D341Med (cell line): ENCODE measurements at places on chromosomes 7 and 10.

GRCh38 chr7:35571611-35572240 lies 123.2 kb downstream of the HERPUD2 start:
- no peak for DNase-seq

DNA sequence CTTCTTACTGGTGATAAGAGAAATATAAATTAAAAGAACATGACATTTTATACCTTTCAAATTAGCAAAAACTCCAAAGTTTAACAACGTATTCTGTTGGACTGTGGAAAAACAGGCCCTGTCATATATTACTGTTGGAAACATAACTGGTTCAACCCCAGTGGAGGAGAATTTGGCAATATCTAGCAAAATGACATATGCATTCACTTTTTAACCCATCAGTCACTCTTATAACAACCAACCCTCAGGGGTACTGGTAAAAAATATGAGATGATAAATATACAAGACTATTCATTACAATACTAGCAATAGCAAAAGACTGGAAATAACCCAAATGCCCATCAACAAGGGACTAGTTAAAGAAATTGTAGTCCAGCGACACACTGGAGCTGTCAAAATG lies 22.9 kb upstream of the NEBL start:
- no peak for DNase-seq

DNA sequence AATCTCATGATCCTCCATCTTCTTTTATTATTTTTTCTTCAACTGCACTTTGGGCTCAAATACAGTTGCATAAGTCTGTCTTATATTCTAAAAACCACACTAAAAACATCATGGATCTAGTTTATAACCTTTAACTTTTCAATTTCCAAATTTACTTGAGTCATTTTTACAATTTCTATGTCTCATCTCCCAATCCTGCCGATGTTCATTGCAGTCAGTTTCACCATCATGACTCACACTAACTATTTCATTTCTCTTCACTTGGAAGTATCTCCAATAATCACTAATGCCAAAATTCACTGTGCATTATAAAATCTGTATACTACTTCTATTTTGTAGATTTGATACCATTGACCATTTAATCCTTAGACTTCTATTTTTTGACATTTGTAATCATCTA lies 806.9 kb upstream of the SORCS1 start:
- no peak for DNase-seq

- DNase-seq: no peak
These were observed 47.3 kb downstream of the LRRN3 start for GRCh38 chr7:111138193-111138569.

DNA sequence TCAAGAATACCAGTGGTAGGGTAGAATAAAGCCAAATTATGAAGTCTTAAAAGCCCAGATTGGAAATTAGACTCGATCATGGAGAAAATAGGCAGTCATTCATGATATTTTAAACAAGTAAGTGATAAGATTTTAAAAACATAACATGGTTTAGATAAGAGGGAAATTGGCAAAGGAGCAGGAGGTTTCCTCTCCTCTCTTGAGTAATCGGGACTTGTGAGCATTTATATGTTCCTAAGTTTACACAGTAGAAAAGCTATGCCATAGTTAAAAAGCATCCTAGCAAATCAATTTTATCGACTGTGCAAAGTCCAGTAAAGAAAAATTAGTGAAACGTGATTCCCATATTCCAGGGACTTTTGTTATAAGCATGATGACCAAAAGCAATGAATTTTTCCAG lies 313.2 kb downstream of the AHR start:
- DNase-seq: no peak

- DNase-seq: no peak
These were observed 492.5 kb upstream of the ZMIZ1 start for GRCh38 chr10:78576276-78576675.

DNA sequence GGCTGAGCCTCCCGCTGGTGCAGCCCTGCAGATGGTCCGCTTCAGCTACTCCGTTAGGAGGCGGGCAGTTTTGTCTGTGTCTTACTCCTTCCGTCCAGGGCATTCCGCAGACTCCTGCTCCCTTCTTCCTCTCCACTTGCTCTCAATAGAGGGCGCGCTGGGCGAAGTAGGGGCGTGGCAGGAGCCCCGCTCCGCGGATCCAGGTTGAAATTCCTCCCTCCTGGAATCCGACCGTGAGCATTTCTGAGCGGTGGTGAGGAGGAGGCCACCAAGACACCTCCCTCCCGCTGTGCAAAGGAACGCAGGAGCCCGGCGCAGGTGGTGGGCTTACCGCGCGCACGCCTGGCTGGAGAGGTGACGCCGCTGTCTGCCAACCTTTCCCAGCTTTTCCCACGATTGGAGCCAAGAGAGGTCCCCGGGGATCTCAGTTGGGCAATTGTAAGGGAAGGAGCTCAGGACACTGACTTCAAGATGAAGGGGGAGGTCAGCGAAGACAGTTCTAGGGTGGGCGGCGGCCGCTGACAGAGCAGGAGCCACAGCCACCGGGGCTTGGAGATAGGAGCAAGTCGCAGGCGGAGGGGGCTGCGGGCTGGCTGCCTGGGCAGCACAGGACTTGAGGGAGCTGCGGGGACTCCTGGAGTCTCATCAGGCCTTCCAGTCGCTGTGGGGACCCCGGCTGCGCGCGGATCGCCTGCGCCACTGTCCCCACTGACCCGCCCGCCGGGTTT lies 1011.3 kb downstream of the XPNPEP1 start:
- peak; percentile 71 for DNase-seq

DNA sequence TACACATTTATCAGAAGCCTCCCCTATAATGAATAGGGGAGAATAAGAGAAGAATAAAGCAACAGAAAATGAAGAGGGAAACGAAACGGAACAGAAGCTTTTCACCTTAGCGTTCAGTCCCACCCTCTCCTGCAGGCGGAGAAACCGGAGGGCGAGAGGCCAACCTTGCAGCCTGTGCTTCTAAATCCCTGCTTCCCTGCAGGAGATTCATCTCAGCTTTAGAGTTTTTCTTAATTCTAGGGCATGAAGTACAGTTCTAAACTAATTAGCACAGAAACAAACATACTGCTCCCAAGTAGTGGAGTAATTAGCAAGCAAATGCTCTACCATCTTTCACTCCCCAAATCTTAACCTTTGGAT lies 107.2 kb downstream of the CUBN start:
- no peak for DNase-seq

DNA sequence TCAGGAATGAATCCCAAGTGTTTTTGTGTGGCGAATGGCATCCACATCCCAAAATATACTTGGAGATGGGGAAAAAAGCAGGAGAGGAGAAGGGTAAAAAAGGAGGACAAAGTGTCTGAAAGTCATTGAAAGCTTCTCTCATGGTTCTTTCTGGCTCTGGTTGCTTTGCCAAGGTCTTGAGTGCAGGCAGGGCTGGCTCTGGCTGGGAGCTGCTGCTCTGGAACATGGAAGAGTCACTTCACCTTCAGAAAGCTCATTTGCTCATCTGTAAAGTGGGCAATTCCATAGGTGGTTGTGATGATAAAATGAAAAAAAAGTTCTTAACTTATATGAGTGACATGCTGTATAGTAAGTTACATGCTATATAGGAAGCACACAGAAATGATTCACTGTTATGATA lies 2.9 kb upstream of the PRSS2 start:
- DNase-seq: no peak

GRCh38 chr7:138934861-138935260 lies 46.3 kb downstream of the KIAA1549 start:
- no peak for DNase-seq

GRCh38 chr10:31083765-31084184 lies 52.1 kb upstream of the ZNF438 start:
- DNase-seq: peak; percentile 78

DNA sequence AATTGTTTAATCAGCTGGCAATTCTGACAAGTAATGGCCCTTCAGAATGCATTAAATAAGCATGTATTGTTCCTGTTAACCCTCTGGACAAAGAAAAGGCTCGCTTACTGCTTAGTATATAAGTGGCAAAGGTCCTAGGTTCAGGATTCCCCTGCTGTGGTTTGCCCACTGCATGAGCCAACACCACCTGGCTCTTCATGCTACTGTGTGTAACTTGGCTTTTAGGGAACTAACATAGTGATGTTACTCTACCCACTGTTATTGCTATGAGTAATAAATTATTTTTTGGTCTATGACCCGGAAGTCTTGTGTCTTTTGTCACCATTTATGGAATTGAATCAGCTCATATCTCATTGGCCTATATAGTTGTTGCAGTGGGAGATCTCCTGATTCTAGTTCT lies 791.7 kb upstream of the PHF14 start:
- no peak for DNase-seq

GRCh38 chr7:66265566-66265965 lies 60.4 kb downstream of the TPST1 start:
- peak; percentile 45 for DNase-seq

DNA sequence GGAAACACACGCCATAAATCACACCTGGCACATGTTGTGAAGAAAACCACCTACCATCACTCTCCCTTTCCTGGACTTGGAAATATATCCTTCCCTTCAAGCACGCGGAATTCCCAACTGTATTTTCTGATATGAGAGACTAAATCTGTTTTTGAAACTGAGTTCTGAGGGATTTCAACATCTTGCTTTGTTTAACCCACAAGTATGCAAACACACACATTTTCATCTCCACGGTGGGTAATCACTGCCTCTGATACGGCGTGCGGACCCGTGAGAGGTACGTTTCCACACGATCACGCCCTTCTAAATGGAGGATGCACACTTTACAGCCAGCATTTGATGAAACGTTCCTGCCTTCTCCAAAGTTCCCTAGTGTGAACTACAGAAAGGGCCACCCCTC lies 83.4 kb downstream of the ZRANB1 start:
- DNase-seq: no peak

- DNase-seq: no peak
These were observed 15.3 kb downstream of the GPRIN2 start for GRCh38 chr10:46541017-46541661.

DNA sequence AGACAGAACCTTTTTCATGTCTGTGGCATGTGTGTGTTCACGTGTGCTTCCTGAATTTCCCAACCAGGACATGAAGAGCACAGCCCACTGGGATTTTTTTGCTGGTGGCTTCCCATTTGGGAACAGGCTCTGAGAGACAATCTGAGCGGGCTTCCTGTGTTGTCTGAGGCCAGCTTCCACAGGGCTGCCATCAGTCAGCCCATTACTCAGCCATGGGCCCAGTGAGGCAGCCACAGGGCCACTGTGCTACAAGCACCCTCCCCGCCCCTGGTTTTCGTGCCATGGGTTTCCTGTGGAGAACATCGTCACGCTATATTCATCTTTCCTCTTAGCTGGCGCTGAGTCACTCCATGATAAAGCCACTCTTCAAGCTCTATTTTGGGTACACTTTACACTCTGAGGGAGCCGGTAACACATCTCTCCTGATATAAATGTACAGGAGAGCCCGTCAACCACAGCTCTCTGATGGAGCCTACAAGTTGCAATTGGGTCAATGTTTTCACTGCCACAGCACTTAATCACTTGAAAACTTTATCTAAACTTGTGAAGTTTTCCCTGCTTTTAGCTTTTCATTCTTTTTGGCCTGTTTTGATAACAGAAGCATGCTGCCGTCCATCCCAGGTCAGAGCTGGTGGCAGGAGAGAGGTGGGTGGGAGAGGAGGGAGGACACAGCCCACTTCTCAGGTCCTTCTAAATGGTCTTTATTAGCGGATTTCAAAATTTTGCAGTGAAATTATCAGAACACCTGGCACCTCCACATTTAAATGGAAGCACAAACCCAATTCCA lies 96.9 kb downstream of the HIPK2 start:
- no peak for DNase-seq

DNA sequence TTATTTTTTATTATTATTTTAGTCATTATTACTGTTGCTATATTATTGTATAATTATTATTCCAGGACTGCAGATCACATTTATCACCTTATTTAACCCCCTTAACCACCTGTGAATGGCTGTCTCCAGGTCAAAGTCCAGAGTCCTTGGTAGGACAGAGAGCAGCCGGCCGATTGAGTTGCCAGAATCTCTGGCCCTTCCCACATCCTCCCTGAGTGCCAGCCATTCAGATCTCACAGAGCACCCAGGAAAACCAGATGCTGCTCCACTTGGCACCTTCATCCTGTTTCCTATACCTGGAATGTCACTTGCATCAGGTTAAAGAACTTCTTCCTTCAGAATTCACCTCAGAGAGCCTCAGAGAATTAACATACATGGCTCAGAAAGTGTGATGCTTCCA lies 101.1 kb downstream of the ELAPOR2 start:
- no peak for DNase-seq

DNA sequence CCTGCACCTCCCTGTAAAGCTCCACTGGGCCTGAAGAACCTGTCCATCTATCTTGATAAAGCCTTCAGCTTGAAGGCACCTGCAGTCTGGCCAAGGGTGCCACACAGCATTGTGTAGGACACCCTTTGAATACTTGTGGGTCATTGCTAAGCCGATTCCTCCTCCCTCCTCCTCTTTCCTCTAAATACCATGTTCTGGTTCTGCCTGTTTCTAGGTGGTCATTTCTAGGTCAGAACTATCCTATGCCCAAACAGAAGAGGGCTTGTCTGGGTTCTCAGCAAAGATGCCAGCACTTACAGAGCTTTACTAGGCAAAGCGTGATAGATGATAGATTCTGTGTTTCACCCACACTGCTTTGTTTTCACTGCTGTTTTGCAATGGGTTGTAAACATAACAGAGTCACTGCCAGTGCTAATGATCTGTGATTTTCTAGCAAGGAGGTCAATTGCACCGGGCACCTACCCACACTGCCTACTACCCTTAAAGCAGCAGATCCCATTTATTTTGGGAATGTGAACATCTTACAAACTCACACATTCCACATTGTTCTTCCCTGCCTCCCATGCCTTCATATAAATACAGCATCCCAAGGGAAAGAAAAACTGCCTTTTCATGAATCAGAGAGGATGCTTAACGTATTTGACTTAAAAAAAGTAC lies 279.1 kb upstream of the PITRM1 start:
- no peak for DNase-seq

- DNase-seq: no peak
These were observed 38.8 kb downstream of the R3HCC1L start for GRCh38 chr10:98173260-98173659.

- peak; percentile 29 for DNase-seq
These were observed 4.7 kb upstream of the SLC18A3 start for GRCh38 chr10:49605216-49605938.

DNA sequence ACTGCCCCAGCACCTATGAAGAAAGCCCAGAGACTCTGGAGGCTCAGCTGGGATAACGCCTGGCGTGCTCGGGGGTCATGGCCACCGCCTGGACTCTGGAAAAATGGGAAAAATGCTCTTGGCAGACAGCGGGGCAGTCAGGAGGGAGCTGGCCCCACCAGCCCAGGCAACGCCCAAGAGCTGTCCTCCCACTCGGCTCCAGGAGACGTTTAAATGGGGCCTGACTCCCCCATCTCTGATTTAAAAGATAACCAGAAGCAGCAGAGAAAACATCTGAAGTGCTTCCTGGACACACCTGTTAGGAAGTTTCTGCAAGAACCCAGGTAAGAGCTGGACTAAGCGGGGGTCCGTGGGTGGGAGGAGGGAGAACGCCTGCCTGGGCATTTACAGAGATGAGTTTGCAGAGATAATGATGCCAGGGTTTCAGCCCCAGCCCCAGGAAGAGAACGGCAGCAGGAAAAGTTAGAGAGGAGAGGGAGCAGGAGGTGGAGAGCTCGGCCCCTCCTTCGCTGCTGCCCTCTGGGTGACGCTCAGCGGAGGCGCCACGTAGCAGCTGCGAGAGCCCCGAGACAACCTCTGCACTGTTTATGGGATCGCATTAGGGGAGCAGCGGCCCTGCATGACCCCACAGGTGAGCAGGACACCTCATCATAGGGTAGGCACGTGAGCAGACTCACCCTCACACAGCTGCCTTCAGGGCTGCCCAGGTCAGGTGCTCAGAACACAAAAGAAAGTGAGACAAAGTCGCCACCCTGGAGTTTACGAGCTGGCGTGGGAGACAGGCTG lies 83.5 kb upstream of the INSIG1 start:
- DNase-seq: no peak
